ENCODE measurements at places on chromosomes 2 and 18.

GRCh38 chr2:74566754-74567085, 12.2 kb downstream of the DOK1 start:
- DNase-seq, result no peak

DNA sequence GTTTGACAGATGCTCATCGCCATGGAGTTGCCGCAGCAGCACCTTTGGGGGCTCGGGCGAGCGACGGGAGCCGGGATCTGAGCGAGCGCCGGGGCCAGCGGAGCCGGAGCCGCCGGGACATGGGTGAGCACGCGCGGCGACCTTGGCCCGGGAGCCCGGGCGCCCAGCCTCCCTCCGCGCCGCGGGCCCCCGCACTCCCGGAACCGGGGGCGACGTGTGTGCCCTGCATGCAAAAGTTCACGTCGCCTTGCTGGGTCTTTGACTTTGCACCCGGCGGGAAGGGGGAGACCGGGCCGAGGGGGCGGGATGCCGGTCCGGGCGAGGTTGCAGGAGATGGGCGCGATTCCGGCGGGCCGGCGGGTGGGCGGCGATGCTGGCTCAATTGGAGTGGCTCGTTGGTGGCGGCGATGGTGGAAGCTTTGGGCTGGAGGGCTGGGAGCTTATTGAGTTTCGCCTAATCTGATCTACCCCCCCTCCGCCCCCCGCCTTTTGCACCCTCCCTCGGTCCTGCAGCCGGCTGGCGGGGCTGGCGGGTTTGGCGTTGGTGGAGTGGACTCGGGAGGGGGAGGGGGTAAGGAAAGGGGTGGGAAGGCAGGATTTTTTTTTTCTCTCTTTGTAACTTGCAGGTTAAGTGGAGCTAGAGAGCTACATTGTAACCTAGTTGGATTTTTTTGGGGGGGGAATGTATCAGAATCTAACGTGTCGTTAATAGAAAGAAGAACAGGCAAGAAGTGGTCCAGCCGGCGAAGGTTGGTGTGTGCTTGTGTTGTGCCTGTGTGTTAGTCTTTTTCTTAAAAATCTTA, at the start of gene SETBP1:
Gene SETBP1 (plus strand): TSS at position 616 of the 803 bp plus-strand sequence. CDS start 20,459 bp downstream, outside the sequence.
- DNase-seq, result peak; percentile 24

GRCh38 chr18:78979730-78980278, at the start of gene SALL3:
SALL3 (plus strand) TSS chr18:78979818; CDS start chr18:78980275, 457 bp downstream.
- DNase-seq, result no peak

DNA sequence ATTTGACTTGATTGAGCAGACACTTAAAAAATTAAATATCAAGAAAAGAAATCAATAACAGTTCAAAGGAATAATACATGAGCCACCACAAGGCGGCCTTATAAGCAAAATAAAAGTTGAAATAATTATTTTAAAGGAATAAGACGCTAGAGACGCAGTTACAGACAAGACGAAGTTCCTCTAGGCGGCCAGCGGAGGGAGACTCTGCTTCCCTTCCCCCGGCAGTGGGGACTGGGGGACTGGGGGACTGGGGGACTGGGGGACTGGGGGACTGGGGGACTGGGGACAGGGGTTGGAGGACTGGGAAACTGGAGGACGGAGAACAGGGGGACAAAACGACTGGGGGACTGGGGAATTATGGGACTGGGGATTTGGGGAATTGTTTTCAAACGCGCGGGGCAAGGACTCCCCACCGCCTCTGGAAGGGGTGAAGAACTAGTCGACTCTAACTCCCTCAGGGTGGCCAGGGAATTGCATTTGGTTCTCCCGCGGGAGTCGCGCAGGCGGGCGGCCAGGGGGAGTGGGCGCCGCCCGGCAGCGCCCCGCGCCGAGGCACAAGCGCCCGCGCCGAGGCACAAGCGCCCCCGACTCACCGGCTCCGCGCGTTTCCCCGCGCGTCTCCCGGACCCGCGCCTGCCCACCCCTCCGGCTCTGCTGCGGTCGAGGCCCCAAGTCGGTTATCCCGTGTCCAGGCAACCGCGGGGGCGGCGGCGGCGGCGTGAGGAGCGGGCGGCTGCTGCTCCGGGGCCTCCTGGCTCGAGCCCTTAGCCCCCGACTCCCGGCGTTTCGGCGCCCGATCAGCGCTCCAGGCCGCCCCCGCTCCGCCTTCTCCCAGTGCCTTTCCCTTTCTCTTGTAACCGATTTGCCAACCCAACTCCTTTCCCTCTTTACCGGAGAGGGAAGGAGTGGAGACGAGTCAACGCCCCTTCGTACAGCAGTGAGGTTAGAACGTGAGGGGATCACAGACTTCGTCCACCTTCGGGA, at the start of gene CCDC178:
Gene CCDC178 (minus strand): TSS at position 662 of the 984 bp plus-strand sequence. CDS start 28,633 bp downstream, outside the sequence.
- no peak for DNase-seq

- no peak for DNase-seq
Observed at GRCh38 chr2:239306274-239307220, 94.3 kb downstream of the HDAC4 start.

- DNase-seq, result no peak
Observed at GRCh38 chr2:18066894-18067293, 188.4 kb downstream of the KCNS3 start.

DNA sequence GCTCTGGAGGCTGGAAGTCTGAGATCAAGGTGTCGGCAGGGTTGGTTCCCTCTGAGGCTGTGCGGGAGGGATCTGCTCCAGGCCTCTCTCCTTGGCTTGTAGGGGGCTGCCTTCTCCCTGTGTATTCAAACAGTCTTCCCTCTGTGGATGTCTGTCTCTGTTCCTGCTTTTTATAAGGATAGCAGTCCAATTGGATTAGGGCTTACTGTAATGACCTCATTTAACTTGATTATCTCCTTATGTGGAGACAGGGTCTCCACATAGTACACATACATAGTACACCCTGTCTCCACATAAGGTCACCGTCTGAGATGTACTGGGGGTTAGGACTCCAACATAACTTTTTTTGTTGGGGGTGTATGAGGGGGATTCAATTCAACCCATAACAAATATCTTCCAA, 30.5 kb downstream of the TCF7L1 start:
- DNase-seq, result no peak

- DNase-seq, result no peak
Observed at GRCh38 chr2:45171136-45171501, 161.9 kb upstream of the SIX2 start.

- DNase-seq, result no peak
Observed at GRCh38 chr18:39318462-39318861, 1752.9 kb upstream of the CELF4 start.

DNA sequence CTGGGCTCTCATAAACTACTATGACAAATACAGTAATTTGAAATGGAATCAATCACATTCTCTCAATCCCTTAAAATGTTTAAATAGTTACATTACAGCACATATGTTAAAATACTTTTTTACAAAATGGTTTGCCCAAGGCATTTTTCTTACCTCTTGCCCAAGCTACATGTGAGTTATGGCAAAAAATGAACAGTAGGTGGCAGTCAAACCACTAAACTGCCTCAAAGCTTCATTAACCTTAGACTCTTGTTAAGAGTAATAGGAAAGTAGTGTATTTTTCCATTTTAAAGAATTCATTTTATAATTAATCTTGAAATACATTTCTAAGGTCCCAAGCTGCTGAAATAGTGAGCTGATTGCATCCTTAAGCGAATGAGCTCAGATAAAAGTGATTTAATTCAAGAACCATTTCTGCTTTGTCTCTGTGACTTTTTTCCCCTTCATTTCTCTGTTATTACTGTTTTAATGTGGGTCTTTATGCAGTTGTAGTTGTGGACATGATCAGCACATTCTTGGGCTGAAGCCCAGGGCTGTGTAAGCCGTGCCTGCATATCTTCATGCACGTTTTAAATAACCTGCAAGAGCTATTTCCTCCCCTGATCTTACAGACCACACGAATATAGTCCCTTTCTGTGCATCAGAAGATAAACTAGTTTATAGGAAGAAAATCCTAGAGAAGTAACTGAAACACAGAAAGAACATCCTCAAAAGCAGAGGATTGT, 311.8 kb downstream of the LNPK start:
- DNase-seq, result no peak

GRCh38 chr2:142675398-142675797, 202.1 kb upstream of the KYNU start:
- no peak for DNase-seq

DNA sequence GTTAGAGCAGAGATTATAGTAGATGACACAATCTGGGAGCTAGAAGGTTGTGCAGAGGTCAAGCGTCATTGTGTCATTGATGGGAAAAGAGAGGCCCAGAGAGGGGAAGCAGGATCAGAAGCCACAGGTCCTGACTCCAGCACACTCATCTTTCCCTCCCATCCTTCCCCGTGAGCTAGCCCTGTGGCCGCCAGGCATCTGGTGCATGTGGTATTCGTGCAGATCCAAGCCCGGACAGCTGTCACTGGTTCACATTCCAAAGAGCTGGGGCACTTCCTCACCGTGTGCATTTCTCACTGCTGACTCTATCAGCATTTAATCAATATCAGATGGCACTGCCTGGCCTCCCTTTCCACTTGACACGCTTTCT, 94.1 kb upstream of the THOC1 start:
- DNase-seq, result no peak

- no peak for DNase-seq
Observed at GRCh38 chr2:150485871-150486538, 1.5 kb downstream of the RND3 start.

- DNase-seq, result no peak
Observed at GRCh38 chr2:18441583-18441982, 118.9 kb downstream of the RDH14 start.

GRCh38 chr18:48711651-48712486, 173.0 kb downstream of the CTIF start:
- no peak for DNase-seq

DNA sequence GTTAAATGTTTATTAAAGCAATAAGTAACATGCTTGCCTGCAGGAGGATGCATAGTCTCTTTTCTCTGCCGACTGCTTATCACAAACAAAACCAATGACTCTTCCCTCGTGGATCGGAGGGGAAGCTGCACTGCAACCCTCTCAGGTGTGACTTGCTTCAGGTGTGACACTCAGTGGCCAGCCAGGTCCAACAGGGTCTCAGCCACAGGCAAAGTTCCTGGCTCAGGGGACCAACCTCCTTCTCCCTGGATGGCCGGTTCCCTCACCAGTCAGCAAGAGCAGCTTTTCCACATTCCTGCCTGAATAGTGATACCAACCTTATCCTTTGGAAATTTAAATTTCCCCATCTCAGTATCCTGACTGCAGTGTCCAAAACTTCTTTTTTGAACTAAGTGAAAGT, 383.5 kb downstream of the CMPK2 start:
- DNase-seq, result no peak

DNA sequence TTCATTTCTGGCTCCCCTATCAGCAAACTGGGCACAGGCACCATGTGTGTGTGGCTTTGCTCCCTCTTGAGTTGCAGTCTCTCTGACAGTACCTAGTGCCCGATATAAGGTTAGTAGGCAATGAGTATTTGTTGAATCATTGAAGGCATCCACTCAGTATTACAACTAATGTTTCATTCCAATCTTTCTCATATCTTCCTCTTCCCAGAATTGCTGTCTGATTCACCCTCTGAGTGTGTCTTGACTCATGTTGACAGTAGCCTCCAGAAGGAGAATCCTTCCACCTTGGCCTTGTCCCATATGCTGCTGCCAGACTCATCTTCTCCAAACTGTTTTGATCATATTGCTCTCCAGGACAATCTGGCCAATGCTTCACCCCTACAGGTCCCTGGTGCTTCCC, 202.5 kb downstream of the LRRTM1 start:
- DNase-seq, result no peak

GRCh38 chr18:49553003-49553402, 8.9 kb upstream of the LIPG start:
- DNase-seq, result no peak

DNA sequence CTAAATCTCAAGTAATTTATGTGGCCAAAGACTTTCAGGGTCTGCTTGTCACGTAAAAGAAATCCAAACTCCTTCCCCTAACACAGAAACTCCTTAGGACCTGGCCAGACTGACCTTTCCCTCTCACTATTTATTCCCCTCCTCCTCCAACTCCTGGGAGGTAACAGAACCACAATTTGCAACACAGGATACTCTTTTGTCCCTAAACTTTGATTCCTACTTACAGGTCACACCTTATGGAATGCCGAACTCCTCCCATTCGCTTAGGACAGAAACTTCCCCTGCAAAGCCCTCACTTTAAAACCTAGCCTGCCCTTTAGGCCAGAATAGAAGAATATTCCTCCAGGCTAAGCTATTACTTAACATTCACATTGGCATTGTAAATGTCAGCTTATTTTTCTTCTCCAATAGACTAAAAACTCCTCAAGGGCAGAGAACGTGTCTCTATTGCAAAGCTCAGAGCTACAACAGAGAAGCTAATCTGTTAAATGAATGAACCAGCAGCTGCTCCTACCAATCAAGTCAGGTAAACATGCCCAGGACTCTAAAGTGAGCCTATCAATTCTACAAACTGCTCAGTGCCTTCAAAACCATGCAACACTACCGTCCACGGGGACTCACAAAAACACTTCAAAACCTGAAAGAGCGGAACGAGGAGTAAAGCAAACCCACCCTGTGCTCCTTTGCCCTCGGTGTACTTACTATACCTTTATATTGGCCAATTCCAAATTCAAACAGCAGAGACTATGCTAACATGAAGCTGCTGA, 6.1 kb downstream of the INO80D start:
- no peak for DNase-seq

DNA sequence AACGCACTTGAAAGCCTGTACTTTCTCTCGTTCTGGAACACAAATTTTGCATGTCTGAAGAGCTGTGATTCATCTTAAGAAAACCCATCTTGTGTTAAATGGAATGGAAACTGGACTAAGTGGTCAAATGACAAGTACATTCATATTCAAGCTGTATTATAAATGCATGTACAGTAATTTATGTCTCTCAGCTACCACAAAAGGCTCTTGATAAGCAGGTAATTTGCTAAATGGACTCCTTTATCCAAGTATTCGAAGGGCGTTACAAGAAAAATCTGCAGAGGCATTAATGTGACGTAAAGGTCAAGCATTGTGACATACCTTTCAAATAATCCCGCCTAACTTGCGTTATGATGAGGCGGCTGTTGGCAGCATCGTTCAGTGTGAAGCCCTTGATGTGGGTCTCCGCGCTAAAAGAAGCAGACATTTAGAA, 66.6 kb downstream of the ABCG8 start:
- no peak for DNase-seq

GRCh38 chr2:165691615-165692014, 102.4 kb downstream of the GALNT3 start:
- no peak for DNase-seq

GRCh38 chr2:88400037-88400767, 52.3 kb downstream of the FOXI3 start:
- DNase-seq, result no peak

DNA sequence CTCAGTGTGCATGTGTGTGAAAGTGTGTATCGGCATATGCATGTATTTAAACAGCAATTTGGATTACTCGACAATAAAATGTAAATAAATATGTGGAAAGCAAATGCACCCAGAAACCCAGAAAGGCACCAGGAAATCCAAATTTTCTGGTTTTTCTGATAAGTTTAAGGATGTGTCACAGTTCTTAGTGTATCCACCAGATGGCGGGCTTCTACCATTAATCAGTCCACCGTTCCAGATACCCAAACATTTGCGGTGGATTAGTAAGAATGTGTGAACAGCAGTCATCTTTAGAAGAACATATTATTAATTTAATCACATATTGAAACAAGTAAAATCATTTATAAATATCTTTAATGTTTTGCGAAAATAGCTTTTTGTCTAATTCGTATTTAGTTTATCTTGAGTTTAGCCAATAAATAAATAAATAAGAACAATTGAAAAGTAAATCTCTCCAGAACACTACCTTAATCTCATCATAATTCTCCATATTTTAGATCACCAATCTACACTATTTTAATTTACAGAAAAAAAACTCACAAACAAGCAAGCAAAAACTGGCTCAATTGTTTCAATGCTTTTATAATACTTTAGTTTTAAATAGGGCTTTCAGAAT, 298.9 kb downstream of the DSEL start:
- peak; percentile 65 for DNase-seq

GRCh38 chr18:75714766-75715165, 287.3 kb upstream of the SMIM21 start:
- DNase-seq, result no peak

GRCh38 chr2:60440079-60440766, 113.2 kb downstream of the BCL11A start:
- DNase-seq, result no peak

Measured in stimulated activated CD4-positive, alpha-beta T cell treated with anti-CD3 and anti-CD28 coated beads, Interleukin-12 subunit alpha, Interleukin-12 subunit beta, amount 100 ng/mL, for 48 hours (primary cell).